WTC11 (cell line): ENCODE measurements at places on chromosomes 12 and 14.

DNA sequence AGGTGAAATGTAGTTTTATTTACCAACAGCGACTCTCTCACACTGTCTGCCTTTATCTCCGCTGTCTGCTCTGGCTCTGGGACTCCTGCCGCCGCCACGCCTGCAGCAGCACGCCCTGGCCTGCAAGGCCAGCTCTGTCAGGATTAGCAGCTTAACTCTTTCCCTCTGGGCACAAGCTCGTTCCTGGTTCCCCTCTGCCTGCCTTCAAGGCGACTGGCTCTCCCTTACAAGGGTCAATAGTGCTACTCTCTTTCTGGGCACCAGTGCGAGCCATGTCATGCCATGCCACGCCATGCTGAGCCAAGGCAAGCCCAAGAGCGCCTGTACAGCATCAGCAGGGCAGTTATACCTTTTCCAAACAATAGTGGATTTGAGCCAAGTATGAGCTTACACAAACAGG, 3.6 kb upstream of the CLEC2B start:
- no peak for DNase-seq

GRCh38 chr12:66066137-66066928, 64.2 kb downstream of the LLPH start:
- no peak for DNase-seq

- DNase-seq, result no peak
These were observed 68.4 kb downstream of the SLC41A2 start for GRCh38 chr12:104889735-104890134.

DNA sequence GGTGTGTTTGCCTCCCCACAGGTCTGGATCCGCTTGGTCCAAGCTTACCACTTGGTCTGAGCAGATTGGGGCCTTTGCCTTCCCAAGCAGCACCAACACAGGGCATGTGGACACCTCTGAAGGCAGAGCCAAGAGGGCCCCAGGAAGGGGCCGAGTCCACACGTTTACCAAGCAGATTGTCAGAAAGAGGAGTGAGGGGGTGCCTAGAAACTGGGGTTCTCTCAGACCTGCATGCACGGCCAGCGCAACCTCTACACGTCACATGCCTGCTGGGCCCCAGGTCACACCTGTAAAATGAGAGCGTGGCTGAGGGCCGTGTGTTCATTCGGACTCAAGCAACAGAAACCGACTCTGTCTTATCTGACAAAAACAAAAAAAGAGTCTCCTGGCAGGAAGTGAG, 96.9 kb downstream of the PAPOLA start:
- no peak for DNase-seq

DNA sequence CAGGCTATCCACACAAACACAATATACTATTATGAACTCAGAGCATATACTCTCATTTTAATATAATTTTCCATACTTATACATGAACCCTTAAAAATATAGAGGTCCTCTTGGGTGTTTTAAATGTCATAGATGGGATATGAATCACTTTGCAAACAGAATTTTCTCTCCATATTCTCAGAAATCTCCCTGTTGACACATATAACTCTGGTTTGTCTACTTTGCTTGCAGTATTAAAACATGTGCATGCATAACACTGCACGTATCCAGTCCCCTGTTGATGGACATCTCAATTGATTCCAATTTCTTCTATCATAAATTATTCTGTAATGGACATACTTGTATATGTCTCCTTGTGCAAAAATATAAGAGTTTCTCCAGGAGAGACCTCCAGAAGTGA, 417.5 kb upstream of the TBX3 start:
- DNase-seq, result no peak

DNA sequence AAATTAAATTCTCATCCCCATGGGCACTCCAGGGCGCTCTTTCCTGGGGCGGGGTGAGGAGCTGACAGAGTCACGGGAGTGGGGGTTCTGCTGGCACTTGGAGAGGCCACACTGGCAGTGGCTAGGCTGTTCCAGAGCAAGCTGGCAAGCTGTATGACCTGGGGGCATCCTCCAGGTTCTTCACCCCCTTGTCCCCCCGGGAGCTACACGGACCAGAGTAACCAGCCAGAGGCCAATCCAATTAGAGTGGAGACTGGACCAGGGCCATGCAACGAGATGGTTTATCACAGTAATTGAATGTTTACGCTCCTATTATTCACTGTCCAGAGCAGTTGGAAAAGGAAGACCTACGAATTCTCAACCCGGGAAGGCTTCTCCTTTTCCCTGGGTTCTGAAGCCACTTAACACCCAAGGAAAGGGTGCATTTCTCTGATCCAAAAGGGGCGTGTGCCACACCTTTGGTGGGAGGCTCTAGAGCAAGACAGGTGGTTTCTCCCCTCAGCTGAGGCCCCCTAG, 43.8 kb upstream of the PNMA1 start:
- DNase-seq, result no peak

GRCh38 chr14:21102521-21103410, 1.9 kb downstream of the TMEM253 start:
- peak; percentile 52 for DNase-seq

DNA sequence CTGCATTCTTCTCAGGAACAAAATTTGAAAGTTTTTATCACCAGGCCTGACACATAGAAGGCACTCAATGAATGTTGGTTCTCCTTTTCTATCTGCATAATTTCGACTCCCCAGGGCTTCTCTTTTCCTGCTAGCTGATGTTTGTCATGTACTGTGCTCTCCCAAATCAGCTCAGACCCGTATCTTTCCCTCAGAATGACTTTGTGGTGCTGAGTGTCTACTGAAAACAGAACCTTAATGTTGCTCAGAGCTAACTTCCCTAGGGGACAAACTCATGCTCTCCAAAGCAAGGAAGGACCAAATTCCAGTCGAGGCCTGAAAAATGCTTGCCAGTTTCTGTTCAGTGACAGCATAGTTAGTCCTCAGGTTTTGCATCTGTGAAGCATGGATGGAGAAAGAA, 1.9 kb downstream of the ARHGDIB start:
- no peak for DNase-seq

DNA sequence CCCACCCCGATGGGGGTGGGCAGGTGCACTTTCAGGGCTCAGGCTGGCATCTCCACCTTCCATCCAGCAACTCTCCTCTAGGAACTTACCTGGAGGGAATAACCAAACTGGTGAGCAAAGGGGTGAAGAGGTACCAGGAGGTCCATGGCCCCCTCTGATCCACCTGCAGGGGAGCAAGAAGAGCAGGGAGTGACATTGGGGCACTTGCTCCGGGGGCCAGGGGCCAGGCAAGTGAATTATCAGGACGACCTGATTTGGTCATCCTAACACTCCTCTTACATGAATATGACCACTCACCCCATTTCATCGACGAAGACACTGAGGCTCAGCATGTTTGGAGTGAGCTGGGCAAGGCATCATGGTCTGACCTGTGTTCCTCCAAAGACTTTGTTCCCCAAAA, 6.0 kb downstream of the DIO3 start:
- DNase-seq, result no peak

DNA sequence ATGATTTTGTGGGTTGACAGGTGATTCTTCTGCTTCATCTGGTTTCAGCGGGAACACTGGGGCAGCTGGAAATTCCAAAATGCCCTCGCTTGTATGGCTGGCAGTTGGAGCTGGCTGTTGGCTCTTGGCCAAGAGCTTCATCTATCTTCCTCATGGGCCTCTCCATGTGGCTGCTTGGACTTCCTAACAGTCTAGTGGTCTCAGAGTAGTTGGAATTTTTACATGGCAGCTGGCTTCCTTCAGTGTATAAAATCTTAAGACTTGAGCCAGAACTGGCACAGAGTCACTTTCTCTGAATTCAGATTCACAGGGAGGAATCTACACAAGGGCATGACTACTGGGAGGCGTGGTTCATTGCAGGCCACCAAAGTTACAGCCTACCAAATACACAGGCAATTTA, 204.9 kb upstream of the RMST start:
- no peak for DNase-seq

GRCh38 chr12:123998344-123998990, 25.5 kb downstream of the ZNF664 start:
- no peak for DNase-seq

- no peak for DNase-seq
These were observed 596.0 kb downstream of the SLC16A7 start for GRCh38 chr12:60191676-60192359.

DNA sequence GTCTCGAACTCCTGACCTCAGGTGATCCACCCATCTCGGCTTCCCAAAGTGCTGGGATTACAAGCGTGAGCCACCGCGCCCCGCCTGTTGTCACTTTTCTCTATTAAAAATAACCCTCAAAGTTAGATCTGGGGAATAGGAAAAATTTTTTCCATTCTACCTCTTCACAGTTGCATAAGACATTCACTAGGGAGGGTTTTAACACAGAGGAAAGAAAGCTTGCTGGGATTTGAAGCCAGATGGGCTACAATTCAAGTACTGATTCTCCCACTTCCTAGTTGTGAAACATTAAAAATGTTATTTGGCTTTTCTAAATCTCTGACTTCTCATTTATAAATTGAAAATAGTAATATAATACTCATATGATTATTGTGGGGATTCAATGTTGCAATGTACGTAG, 23.3 kb upstream of the SLC15A5 start:
- no peak for DNase-seq

GRCh38 chr12:117152793-117153775, 37.2 kb downstream of the FBXO21 start:
- DNase-seq, result no peak

- DNase-seq, result no peak
These were observed 137.5 kb upstream of the CCND2 start for GRCh38 chr12:4135919-4136605.

DNA sequence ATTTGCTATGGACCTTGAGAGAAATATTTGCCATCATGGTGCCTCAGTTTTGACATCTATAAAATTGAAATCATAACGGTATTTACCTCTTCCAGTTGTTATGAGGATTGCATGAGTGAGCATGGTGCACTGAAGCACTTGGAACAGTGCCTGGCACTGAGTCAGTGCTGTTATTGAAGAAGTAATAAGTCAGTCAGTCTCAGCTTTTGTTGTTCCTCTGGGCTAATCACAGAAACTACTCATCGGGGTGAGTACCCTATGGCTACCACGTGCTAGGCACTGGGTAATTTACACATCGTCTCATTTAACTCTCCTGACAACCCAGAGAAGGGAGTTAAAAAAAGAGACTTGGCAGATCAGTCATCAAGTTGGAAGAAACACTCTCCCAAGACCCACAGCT, 159.5 kb upstream of the NRXN3 start:
- no peak for DNase-seq

- no peak for DNase-seq
These were observed 159.9 kb upstream of the SRRM4 start for GRCh38 chr12:118821386-118821925.

GRCh38 chr14:79295385-79295784, 915.9 kb downstream of the DIO2 start:
- DNase-seq, result no peak

DNA sequence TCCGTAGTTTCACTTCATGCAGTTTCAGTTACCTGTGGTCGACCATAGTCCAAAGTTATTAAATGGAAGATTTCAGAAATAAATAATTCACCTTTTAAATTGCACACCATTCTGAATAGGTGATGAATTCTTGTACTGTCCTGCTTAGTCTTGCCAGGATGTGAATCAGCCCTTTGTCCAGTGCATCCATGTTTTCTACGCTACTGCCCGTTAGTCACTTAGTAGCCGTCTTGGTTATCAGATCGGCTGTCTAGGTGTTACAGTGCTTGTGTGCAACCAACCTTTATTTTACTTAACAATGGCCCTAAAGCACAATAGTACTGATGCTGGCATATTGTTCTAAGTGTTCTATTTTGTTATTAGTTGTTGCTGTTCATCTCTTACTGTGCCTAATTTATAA, 146.7 kb downstream of the ACSS3 start:
- no peak for DNase-seq
